ENCODE measurements at places on chromosomes 3 and 15.

DNA sequence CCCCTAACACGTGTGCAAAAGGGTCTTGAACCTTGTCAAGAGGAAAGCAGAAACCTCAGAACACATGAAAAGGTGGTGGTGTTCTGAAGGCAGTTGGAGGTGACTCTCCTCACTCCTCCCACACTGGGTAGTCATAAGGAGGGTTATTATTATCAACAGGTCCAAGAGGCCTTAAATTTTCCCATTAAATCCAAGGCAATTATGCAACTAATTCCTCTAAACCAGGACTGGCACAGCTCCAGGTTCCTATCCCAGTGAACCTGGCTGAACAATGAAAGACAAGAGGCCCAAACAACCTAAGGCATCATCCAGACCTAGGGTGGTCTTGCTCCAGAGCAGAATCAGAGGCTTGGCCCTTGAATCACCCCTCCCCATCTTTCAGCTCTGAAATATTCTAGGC lies 15.0 kb downstream of the MYLK start:
- DNase-seq = no peak

GRCh38 chr15:46366360-46367007 lies 731.7 kb downstream of the SQOR start:
- no peak for DNase-seq

DNA sequence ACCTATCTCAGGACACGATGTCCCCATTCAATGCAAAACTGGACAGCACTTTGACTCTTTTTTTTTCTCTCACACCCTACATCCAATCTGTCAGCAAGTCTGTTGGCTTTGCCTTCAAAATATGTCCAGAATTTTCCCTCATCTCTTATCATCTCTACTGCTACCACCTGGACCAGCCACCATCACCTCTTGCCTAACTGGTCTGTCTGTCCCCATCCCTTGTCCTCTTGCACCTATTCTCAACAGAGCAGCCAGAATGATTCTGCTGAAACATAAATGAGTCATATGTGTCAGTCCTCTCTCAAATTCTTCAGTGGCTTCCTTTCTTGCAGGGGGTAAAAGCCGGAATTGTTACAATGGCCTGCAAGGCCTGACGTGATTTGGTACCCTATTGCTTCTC lies 105.8 kb downstream of the CYP19A1 start:
- no peak for DNase-seq

GRCh38 chr3:141845407-141846049 lies 30.9 kb upstream of the ATP1B3 start:
- DNase-seq = no peak

GRCh38 chr3:186515125-186515524 lies 29.1 kb downstream of the CRYGS start:
- DNase-seq = no peak

GRCh38 chr3:197540961-197541377 lies 14.8 kb downstream of the BDH1 start:
- no peak for DNase-seq

GRCh38 chr3:64224826-64225610 lies at the start of gene PRICKLE2:
Gene PRICKLE2 (minus strand): TSS chr3:64225466. CDS start chr3:64198927, 26,539 bp downstream.
- no peak for DNase-seq
